CD8-positive, alpha-beta memory T cell (primary cell): ENCODE measurements at places on chromosomes 5 and 9. TPM values are rescaled to one million over a fixed set of nuclear protein-coding genes. Genes with fewer than 3 reads are reported as not detected.

SMIM33 gene
- total RNA-seq: 0.11 TPM

TOR4A gene
- total RNA-seq: 3.3 TPM

EXOC3 gene
- 50.2 TPM for total RNA-seq

PDE8B gene
- not detected for total RNA-seq

NMUR2 gene
- total RNA-seq: not detected

ZNF484 gene
- total RNA-seq: 9.0 TPM

F2R gene
- total RNA-seq: 27.4 TPM

MEF2C gene
- total RNA-seq: 0.31 TPM

SPATA31A7 gene
- total RNA-seq: not detected

UGCG gene
- 23.2 TPM for total RNA-seq

TMEM215 gene
- not detected for total RNA-seq

AGXT2 gene
- not detected for total RNA-seq

DNA sequence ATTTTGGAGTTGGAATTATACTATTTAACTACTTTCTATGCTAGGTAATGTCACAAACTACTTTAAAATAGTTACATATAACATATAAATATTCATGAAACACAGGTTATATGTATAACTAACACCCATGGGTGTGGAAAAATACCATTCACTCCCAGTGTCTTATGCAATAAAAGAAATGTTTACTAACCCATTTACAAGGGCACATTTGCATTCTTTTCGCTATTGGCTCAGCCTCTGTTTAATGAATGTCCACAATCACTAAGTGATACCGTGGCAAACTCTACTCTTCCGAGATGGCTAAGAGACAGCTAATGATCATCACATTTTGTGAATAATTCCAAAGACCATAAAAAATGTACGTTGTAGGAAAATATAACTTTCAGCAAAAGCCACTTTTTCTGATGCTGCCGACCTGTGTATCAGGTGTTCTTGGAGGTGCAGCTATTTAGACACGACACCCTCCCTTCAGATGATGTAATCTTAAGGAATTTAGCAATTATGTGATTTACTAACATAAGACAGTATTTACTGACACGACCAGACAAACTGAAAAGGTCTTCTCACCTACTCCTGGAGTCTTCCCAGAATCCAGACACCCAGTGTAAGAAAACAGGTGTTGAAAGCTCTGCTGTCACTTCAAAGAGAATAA is 121.7 kb upstream of the FAM120A start:
- DNase-seq: no peak

- no peak for DNase-seq
Measured at GRCh38 chr9:15401266-15401665, 21.4 kb upstream of the SNAPC3 start.

DNA sequence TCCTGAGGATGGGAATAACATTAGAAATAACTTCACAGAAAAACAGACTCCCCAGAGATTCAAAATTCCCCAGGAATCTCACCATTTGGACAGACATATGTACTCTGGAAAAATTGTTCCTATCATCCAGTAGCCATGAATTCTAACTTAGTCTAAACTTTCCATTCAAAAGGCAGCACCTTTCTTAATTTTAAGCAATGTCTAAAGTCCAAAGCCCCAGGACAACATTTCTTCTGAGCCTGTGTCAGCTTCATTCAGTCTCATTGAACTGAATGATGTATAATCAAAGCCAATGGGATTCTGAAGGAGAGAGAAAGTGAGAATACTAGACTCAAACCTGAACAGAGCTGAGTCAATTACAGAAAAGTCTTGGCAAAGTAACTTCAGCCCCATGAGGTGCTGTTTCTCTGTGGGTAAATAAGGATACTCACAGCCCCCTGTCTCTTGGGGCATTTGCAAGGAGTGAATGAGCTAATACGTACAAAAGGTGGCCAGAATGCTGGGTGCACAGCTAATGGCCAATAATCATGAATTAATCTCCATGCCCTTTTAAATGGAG is 140.6 kb downstream of the SEMA5A start:
- DNase-seq: no peak

- DNase-seq: no peak
Measured at GRCh38 chr9:112750764-112751055, 150 bp downstream of the SNX30 start.

DNA sequence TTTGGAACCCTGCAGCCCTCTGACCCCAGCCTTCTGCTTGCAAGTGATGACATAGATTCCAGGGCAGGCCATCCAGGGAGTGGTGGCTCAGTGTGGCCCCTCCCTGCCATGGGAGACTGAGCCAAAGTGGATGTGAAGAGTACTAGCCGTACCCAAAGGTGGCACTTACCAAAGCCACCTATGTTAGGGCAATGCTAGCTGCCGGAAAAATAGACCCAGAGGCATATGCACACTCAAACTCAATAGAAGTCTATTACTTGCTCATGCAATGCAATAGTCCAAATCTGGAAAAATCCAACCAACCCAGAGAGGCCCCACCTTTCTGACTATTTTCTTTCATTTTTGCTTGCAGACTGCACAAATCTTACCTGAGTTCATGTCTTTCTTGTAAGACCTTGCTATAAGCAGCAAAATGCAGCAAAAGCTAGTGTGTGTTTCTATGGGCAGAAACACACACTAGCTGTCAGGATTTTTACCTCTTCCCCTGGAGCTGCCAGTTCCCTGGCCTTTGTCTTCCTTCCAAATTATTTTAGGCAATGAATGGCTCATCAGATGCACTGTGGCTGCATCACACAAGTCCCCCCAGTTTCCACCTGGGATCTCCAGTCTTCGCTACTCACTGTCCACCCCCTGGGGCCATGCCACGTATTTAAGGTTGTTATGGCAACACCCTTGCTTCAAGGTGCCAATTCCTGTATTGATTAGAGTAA is 74.0 kb downstream of the HRH2 start:
- DNase-seq: no peak

- DNase-seq: no peak
Measured at GRCh38 chr5:97838214-97838613, 655.2 kb upstream of the RIOK2 start.

- no peak for DNase-seq
Measured at GRCh38 chr9:125444956-125445506, 183.4 kb downstream of the GAPVD1 start.

GRCh38 chr5:116507051-116507537 is 67.5 kb downstream of the SEMA6A start:
- DNase-seq: no peak

DNA sequence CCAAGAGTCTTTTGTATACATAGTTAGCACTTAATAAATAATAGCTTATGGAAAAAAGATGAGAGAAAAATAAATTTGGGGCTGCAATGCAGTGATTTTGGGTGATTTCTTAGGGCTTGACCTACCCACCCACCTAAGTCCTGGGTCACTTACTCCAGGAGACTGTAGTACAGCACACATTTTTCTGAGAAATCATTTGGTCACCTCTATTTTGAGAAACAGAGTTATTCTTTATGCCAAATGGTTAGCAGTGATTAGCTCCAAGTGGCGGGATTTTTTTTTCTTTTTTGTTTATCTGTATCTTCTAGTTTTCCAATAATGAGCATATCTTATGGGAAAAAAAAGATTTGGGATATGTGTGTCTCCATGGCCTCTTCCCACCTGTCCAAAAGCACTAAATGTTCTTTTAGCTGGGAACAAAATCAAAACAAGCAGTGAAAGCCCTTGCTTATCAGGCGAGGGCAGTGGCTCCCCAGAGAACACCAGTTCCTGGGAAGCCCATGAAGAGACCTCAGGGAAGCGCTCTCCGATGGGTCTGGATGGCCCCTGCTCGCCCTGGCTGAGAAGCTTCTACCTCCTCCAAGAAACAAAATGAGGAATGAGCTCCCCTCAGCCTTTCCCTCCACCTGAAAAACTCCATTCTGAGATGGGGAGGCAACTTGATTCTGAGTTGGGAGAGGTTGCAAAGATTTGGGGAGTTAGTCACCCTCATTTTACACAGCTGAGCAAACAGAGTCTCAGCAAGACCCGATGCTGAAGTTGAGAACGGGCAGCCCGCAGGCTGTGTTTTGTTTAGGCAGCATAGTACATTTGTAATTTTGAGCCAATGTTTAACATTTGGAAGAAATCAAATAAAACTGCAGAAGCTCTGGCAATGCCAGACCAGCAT is 69.9 kb downstream of the CYFIP2 start:
- DNase-seq: no peak

GRCh38 chr5:124056991-124057723 is 545.2 kb downstream of the CSNK1G3 start:
- DNase-seq: no peak

DNA sequence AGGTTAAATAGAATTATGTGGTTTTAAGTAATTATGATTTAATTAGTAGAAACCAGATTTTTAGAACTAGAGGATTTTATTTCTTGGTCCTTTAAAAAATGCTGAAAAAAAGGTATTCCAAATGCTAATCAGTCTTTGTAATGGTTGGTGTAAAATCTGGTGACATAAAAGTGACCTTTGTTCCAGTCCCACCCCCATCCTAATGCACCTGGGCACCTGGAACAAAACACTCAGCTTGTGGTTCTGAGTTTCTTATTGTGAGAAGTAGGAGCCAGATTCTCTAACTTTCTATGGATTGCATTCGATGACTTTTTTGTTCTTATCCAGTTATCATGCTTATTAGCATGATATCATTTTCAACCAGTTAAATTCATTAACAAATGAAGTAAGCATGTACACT is 115.1 kb upstream of the CTNND2 start:
- DNase-seq: no peak

- DNase-seq: no peak
Measured at GRCh38 chr9:97276310-97276852, 31.1 kb upstream of the CCDC180 start.

- DNase-seq: no peak
Measured at GRCh38 chr9:77983320-77983662, 48.3 kb downstream of the GNAQ start.

DNA sequence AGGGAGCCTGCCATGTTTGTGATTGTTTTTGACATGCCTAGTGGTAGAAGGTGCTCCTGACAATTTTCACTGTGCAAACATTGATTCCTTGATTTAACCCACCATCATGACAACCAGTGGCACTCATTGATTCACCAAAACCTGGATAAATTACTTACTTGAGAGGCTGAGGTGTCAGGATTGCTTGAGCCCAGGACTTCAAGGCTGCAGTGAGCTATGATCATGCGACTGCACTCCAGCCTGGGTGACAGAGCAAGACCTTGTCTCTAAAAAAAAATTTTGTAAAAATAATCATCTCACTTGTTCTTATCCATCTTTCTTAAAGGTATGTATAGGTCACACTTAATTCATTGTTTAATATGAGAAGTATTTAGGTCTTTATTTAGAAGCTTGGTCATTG is 401.3 kb downstream of the ARRDC3 start:
- no peak for DNase-seq

DNA sequence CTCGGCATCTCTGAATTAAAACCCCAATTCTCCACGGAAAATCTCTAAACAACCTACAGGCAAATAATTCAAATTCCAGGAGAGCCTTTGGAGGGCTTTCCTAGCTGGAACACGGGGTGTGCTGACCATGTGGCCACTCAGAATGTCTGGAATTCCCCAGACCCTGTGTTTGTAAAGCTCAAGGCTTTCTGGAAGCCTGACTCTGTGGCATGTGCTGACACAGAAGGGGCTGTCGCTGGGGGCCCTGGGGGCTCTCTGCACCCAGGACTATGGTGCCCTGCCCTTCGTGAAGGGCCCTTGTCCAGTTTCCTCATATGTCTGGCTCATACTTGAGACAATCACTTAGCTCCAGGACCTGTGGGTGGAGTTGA is 29.0 kb upstream of the BOD1 start:
- DNase-seq: no peak

DNA sequence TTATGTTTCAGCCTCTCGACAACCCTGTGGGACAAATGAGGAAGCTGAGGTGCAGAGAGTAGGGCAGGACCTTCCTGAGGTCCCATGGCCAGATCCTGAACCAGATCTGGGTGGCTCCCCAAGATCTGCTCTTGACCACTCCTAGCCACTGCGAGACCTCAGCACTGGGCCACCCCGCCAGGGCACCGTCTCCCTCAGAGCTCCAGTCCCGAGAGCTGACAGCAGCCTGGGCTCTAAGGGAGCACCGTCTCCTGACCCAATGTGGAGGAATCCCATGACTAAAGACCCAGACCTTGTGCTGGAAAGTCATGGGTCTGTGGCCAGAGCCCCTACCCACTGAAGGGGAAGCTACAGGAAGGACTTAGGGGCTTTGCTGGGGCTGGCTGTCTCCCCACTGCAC is 4.5 kb upstream of the LMX1B start:
- no peak for DNase-seq

DNA sequence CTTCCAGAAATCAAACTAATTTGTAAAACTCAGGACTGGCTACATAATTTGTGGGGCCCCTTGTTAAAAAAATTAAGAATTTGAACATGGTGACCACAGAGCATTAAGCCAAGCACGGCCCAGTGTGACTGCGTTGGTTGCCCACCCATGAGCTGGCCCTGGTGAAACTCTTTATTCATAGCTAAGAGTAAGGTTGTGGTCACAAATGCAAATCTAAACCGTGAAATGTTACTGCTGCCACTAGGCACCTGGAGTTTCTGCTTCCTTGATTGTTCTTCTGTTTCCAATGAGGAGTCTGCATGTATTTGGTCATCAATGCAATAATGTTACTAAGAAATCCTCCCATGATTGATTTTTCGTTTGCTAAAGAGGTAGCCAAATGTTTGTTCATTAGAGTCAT is 4.2 kb downstream of the GCNT1 start:
- no peak for DNase-seq

DNA sequence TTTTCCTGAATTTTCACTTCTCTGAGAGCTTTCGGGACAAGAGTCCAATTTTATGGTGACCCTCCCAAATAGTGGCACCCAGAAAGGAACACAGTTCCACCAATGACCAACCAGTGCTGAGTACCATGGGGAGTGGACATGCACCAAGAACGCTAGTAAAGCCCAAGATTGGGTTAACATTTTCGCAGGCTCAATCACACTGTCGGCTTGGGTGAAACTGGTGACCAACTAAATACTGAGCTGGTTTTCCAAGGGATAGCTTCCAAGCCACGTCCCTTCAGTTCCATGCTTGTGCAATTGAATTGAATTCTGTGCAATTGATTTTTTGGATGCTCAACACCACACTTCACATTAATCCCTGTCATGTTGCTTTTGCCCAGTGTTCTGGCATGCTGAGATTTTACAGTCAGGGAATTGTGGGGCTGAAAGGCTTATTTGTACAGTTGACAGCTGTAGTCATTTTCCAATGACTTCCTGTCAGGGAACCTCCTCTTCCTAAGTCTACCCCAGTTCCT is 37.6 kb upstream of the TRMT10B start:
- DNase-seq: no peak

DNA sequence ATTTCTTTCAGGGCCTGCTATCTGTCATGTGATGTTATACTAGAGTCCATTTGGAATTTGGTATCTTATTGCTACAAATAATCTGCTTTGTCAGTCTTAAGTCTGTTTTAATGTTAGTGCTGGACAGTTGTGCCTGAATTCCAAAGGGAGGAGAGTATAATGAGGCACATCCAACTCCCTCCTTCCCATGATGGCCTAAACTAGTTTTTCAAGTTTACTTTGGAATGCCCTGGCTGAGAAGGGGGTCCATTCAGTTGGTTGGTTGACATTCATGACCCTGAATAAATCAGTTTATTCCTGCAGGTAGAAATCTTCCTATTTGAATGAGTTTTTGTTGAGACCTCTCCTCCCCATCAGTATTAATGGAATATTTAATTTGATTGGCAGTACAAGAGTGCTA is 9.4 kb upstream of the LRRTM2 start:
- no peak for DNase-seq
